ENCODE measurements at places on chromosomes 7 and 10. TPM values are rescaled to one million over a fixed set of nuclear protein-coding genes. Genes with fewer than 3 reads are reported as not detected.

DNA sequence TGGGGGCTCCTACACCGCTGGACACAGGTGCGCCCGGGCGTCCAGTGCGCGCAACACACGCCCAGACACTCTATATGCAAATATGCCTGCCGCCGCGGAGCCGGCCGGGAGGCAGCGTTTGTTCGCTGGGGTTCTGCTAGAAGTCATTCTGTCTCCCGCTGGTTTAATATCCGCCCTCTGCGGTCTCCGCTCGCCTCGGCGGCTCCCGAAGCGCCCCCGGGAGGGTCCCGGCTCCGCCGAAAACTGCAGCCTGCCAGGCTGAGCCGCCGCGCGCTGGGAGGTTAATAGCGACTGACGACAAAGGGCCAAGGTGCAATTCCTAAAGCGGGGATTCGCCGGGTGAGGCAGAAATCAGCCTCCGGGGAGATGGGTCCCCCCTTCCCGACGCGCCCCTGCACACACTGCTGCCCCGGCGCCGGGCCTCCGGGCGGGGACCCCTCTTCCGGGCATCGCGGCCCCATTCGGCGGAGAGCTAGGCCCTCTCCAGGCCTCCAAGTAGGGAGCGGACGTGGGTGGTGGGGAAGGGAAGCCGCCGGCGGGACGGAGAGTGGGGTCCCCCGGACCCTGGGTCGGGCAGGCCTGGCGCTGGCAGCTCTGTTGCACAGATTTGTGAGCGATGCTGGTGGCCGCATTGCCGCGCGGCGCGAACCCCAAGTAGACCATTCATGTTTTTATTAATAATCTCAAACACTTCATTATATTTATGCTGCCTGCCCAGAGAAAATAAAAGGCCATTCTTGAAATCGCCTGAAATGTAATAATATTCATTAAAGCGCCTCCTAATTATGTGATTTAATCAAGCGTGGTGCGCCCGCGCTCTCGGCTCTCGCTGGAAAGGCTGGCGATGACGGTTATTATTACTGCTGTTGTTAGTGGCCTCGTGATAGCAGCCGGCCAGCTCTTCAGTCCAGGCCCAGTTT, 9.1 kb downstream of the EN2 start:
- DNase-seq, result peak; percentile 77

Gene ICA1
- 0.34 TPM for total RNA-seq

GRCh38 chr7:13989126-13989948, at the start of gene ETV1:
Gene ETV1, minus strand, starts transcription at chr7:13989666. Its CDS starts 614 bp downstream, at chr7:13989052.
- peak; percentile 6 for DNase-seq

Gene MYL7
- not detected for total RNA-seq

- DNase-seq, result no peak
These were observed 6.3 kb downstream of the CALML5 start for GRCh38 chr10:5492929-5493576.

GRCh38 chr10:27865221-27865635, 119.6 kb upstream of the MKX start:
- DNase-seq, result no peak

Measured in activated CD8-positive, alpha-beta T cell treated with anti-CD3 and anti-CD28 coated beads for 36 hours (primary cell).